ENCODE measurements at places on chromosomes 6 and 20.

DNA sequence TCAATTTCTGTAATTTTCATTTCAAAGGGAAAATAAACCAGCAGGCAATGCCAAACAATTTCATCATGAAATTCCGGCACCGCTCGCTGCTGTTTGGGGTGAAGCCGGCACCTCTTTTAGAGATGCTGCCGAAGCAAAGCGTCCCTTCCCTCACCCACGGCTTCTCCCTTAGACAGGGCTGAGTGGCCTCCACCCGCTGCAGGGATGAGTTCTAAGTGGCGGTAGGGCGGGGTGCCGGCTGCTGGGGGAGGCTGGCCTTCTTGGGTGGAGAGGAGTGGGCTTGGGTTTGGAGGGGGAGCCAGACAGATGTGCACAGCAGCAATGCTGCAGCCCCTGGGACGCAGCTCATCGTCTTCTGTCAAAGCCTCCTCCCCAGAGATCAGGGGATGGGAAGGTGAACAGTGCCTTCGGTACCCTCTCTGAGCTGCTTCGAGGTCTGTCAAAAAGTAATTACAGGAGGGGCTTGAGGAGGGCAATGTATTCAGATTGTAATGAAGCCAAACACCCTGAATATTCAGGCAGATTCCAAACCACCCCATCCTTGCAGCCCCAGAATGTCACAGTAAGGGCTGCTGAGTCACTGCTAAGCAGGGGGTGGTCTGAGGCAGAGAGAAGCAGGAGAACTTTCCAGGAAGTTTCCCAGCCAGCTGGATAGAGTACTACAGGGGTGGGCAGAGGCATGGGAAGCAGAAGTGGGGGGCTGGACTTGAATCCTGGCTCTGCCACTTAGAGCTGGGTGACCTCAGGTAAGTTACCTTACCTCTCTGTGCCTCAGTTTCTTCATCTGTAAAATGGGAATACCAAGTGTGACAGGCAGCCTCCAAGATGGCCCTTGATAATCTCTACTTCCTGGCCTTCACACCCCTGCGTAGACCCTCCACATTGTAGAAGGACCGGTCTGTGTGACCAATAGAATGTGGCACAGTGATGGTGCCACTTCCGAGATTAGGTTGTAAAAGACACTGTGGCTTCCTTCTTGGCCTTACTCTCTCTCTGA is 96.6 kb downstream of the SULF2 start:
- DNase-seq = no peak

DNA sequence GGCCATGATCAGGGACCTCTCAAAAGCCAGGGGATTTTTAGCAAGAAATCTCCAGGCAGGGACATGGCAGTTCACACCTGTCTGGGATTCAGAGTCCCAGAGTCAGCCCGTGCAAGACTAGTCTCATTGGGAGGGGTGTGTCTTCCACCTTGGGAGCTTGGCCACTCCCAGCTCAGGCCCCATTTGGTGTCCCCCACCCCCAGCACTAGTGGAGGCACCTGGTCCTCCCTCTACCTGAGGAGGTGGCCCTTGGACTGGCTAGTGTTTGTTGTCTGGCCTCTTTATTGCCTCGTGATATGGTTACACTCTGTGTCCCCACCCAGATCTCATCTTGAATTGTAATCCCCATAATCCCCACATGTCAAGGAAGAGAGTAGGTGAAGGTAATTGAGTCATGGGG is 140.8 kb upstream of the PHACTR3 start:
- DNase-seq = no peak

GRCh38 chr6:125747589-125748405 is 1.6 kb upstream of the HEY2 start:
- no peak for DNase-seq

GRCh38 chr20:51431321-51431720 is 111.2 kb downstream of the NFATC2 start:
- DNase-seq = no peak

DNA sequence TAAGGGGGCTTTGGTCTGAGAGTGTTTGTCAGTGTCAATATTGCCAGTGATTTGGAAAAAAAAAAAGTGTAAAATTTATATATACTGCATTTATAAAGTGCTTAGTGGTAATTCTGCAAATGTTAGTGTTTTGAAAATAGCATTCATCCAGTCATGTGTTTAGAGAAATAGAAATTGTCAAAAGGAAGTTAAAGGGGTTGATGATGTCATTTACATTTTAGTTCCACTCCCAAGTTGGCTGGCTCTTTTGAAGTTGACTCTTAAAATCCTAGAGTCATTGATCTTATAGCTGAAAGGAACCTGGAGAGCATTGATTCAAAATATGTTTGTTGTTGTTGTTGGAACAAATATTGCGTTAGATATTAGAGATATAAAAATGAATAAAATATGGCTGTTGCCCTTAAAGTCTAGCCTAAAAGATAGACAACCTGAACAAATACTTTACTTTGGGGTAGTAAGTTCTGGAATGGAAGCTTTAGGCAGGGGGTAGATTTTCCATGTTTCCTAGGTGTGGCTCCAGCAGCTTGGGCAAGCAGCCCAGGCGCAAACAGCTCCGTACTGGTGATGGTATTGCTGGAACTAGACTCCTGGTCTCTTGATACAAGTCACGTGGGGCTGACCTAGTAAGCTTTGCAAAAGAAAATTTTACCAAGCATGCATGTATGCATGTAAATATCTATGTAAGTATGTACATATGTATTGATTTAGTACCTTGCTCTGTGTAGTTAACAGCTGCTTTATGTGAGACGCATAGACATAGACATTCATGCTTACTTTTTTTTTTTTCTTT is 46.3 kb downstream of the HIVEP1 start:
- DNase-seq = no peak

- DNase-seq = no peak
These were observed 1.6 kb upstream of the FAM135A start for GRCh38 chr6:70411542-70412251.

GRCh38 chr6:136975089-136975715 is 53.1 kb downstream of the SLC35D3 start:
- DNase-seq = no peak

DNA sequence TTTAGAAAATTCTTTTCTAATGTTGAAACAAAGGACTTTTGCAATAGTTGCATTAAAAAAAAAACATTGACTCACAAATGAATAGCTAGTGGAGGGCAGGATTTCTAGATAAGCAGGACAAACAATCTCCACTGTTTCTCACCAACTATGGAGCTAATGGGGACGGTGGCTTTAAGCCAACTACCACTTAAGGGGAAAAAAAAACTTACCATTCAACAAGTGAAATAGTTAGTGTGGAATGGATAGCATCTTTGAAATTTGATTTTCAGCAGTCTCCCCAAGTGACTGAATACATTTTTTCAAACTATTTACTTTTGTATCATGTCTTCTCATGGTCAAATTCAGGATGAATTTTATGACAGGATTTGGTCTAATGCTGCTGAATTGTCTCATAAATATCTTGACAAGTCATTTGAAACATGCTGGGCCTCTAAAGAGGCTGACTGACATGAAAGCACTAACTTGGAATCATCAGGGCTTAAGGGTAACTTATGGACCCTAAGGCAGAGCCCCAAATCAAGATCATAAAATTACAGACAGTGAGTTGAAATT is 100.5 kb downstream of the EYA4 start:
- no peak for DNase-seq

- DNase-seq = no peak
These were observed 31.3 kb downstream of the STX11 start for GRCh38 chr6:144181639-144182038.

GRCh38 chr6:142845624-142846458 is 99.1 kb downstream of the HIVEP2 start:
- no peak for DNase-seq

DNA sequence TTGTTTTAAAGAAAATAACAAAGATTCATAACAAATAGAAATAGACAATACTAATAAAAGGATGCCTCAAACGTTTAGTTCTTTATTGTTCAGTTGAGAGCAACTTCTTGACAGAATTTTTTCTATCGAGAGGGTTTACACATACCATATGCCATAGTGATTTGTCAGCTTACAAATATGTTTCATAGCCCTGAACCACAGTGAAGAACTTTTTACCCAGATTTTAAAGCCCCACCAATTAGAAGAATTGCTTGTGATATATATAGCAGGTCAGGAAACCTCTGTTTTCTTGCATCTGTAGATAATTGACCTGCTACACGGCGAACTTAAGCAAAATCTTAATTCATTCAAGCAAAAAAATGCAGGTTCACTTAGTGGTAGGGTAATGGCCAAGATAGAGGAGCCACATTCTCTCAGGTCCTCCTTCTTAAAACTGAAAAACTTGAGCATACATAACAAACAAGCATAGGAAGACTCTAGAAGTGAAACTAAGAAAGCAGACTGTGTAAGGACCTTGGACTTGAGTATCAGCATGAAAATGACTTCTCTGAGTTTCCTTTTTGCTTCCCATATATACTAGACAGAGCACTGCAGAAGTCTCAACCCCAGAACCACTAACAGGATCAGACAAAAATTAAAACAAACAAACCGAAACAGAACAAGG is 39.5 kb downstream of the CRISP1 start:
- DNase-seq = no peak

DNA sequence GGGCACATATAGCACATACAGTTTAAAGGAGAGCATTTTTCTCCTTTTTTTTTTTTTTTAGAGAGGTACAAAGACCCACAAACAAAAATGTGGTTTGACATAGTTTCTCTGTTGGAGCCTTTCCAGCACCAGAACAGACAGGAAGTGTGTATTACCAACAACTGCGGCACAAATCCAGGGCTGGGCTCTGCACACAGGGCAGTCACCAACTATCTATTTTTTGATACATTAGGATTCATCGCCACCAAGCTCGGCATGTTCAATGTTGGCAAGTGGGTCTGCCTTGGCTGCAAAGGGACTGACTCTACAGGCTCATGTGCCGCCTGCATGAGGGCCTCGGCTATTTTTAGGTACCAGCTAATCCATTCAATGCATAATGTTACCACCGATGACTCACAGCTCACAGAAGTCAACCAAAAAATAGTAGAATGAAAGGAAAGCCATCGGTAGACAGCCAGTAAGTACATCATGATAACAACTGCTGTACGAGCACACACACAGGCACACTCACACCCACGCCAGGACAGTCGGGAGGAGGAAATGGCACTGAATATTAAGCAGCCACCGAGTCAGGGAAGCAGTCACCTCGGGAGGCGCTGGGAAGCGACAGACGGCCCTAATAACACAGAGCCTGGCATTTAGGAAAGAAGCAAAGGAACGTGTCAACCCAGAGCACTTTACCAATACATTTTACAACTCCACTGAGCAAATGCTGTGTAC is 81.6 kb downstream of the GMPR start:
- peak; percentile 31 for DNase-seq

GRCh38 chr6:143619824-143620401 is 57.9 kb upstream of the PHACTR2 start:
- no peak for DNase-seq

DNA sequence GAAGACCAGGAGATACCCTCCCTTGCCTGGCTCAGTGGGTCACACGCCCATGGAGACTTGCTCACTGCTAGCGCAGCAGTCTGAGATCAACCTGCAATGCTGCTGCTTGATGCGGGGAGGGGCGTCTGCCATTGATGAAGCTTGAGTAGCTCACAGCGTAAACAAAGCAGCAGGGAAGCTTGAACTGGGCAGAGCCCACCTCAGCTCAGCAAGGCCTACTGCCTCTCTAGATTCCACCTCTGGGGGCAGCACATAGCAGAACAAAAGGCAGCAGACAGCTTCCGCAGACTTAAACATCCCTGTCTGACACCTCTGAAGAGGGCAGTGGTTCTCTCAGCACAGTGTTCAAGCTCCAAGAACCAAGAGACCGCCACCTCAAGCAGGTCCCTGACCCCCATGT is 271.3 kb downstream of the ESR1 start:
- DNase-seq = no peak

DNA sequence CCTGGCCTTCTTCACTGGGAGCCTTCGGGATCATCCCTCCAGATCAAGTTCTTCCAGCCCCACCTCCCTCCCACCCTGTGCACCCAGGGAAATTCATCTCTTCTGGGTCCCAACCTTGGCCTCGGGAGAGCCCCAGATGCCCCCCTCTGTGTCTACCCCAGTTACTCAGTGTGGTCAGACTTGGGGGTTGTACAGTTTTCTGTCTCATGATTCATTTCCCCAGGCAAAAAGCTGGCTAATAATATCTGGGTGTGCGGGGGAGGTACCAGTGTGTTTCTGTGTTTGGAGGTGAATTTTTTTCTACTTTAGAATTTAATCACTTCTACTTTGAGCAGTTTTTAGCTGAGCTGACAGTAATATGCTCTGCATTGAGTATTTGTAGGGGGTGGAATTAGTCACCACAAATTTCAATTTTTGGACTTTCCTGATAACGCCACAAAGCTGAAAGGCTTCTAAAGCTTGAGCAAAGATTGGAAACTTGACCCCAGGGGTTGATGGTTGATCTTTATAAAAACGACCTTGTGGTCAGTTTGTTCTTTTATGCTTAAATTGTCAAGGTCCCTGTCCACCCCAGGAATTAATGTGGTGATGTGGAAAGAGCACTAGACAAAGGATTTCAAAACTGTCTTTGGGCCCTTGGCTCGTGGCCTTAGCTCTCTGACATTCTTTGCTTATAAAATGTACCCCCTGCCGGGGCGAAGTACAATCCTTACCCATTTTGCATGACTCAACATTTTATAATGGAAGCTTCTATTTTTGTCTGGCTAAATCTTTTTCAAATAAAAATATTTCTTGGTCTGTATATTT is 284.7 kb upstream of the TAB2 start:
- no peak for DNase-seq

- no peak for DNase-seq
These were observed 111.2 kb downstream of the SCML4 start for GRCh38 chr6:107712665-107713551.
